ENCODE measurements at places on chromosomes 16 and 17.

DNA sequence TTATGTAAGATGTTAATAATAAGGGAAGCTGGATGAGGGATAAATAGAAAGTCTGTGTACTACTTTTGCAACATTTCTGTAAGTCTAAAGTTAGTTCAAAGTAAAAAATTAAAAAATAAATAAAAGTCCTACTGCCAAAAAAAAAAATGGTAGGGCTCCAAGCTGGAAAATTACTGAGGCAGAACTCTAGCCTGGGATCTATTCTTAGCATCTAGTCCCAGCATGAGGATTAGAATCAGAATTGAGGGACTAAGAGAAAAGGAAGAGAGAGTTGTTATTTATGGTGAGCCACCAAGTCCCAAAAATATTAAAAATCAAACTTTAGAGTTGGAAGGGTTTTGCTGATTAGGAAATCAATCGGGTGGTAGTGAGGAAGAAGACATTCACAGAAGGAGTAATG, 110.3 kb downstream of the CYB561 start:
- no peak for DNase-seq

GRCh38 chr17:44666006-44666405, 9.7 kb downstream of the MEIOC start:
- DNase-seq, result no peak

- no peak for DNase-seq
These were observed 120.6 kb downstream of the XYLT1 start for GRCh38 chr16:17350207-17350606.

DNA sequence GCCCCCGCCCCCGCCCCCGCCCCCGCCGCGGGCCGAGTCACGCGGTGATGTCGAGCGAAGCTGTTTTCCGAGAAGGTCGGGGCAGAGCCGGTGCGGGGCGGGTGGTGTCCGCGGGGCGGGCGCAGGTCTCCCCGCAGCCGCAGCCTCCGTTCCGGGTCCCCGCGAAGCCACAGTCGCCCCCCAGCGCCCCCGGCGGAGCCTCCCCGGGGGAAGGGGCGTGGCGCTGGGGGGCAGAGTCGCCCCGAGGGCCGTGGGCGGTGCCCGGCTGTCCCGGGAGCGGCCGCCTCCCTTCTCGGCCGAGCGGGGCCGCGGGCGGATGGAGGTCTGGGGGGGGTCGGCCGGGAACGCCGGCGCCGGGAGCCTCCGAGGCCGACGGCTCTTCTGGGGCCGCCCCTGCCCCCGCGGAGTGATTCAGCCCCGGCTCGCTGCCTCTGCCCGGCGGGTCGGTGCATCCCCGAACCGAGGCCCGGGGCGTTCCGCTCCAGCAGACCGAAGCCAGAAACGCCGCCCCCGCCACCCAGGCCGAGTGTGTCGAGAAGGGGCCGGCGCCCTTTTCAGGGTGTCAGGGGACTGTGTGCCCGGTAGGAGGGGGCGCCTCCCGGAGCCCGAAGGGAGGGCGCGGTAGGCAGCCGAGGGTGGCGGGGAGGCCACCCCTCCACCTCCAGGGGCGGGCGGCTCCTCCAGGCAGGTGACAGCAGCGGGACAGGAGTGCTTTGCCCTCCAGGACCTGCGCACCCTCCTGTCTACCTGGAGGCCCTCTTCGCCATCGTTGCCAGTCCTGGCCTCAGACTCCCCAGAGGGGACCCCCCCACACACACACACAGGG, 1.7 kb downstream of the METRNL start:
- DNase-seq, result peak; percentile 51

DNA sequence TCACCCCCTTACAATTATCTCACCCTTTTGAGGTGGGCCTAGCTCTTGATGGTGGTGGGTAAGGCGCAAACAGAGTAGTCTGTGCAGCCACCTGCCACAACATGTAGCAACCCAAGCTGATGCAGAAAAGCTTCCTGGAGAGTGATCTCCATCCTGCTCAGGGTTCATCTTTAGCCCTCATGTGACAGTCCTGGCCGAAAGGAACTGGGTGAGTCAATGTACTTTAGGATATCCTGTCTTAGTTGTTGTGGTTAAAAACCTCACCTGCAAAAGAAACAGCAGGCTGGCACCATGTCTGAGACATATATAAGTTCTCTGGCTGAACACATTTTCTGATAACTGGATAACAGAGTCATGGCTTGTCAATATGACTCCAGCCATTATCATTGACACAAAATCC, 183.5 kb upstream of the CPHXL start:
- no peak for DNase-seq

GRCh38 chr17:77266213-77266612, 125.4 kb downstream of the SEC14L1 start:
- DNase-seq, result no peak

GRCh38 chr16:270381-271255, 5.1 kb downstream of the RGS11 start:
- DNase-seq, result no peak

GRCh38 chr16:70523743-70524398, at the start of gene SF3B3:
Gene SF3B3, plus strand, starts transcription at chr16:70523816. Its CDS starts 2,841 bp downstream, at chr16:70526657.
- DNase-seq, result no peak

- DNase-seq, result peak; percentile 48
These were observed 156.6 kb upstream of the ZFHX3 start for GRCh38 chr16:73204359-73205152.

DNA sequence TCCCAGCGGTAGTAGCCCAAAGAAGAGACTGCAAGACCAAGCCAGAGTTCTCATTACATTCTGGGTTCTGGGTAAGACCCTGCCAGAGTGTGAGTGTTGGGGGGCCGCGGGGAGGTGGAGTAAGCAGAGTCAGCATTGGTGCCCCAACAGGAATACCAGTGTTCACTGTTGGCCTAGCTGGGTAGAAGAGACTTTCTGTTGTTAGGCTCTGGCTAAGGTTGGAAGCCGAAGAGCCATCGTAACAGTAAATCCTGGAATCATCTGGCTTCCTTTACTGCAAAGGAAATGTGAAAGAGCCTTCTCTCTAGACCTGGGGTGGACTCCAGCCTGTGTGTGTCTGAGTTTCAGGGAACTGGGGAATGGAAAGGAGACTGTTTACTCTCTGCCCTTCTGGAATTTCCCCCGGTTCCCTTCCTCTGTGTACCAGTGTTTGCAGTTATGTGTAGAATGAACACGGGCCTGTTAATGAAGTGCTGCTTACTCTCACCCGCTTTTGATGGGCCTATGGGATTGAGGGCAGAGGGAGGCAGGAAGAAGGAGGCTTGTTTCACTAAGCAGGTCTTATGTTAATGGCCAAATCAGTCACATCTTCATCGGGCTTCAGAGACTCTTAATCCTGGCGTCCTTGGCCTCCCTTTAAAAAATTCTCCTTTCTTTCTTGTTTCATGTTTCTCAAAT, 68.5 kb downstream of the WWP2 start:
- peak; percentile 55 for DNase-seq

- peak; percentile 45 for DNase-seq
These were observed 184.8 kb upstream of the CIBAR2 start for GRCh38 chr16:85296859-85297660.
